Osteoblast (primary cell): ENCODE measurements at places on chromosomes 5 and 9. TPM values are rescaled to one million over a fixed set of nuclear protein-coding genes. Genes with fewer than 3 reads are reported as not detected.
A peak's percentile ranks its signal among the peaks of the same experiment; 100 is the strongest.

- no peaks in the 10 kb centered on the region for H3K36me3 ChIP-seq
- DNase-seq = no peak
- no peaks in the 10 kb centered on the region for H3K27me3 ChIP-seq
- H3K4me3 ChIP-seq = no peak overlapping the region
- no peaks in the 10 kb centered on the region for H3K4me1 ChIP-seq
These were observed 24.3 kb downstream of the KIF2A start for GRCh38 chr5:62330302-62330701.

Gene WDR31
- total RNA-seq = 1.4 and 2.4 TPM in 2 replicates

GRCh38 chr5:181152406-181152805 lies 5.0 kb downstream of the OR2V2 start:
- no peak overlapping the region for H3K27ac ChIP-seq
- no peak for DNase-seq
- no peak overlapping the region for H3K4me3 ChIP-seq
- peaks cover 21% of the 10 kb centered on the region for H3K27me3 ChIP-seq
- no peaks in the 10 kb centered on the region for H3K36me3 ChIP-seq

Gene SLC6A18
- total RNA-seq = not detected in 2 replicates

- H3K36me3 ChIP-seq = peaks cover 36% of the 10 kb centered on the region
- no peak overlapping the region for H3K27ac ChIP-seq
- DNase-seq = peak; percentile 53
- peaks cover 23% of the 10 kb centered on the region for H3K4me1 ChIP-seq
- no peak overlapping the region for H3K4me3 ChIP-seq
These were observed 7.4 kb downstream of the NPR2 start for GRCh38 chr9:35798658-35799374.

GRCh38 chr5:178590141-178590923 lies at the start of gene COL23A1:
COL23A1 (minus strand) TSS chr5:178590393.
- H3K4me1 ChIP-seq = peaks cover 5% of the 10 kb centered on the region
- peak within 1 kb of the TSS; percentile 59 for H3K4me3 ChIP-seq

- peaks cover 19% of the 10 kb centered on the region for H3K27me3 ChIP-seq
- H3K36me3 ChIP-seq = no peaks in the 10 kb centered on the region
- H3K4me1 ChIP-seq = no peaks in the 10 kb centered on the region
- DNase-seq = no peak
These were observed 126.8 kb downstream of the PDE8B start for GRCh38 chr5:77337246-77337645.

Gene SPATA31C1
- total RNA-seq = not detected in 2 replicates

GRCh38 chr9:107733523-107733894 lies 243.9 kb upstream of the KLF4 start:
- peak overlapping the region; percentile 99 for H3K27ac ChIP-seq
- peaks cover 55% of the 10 kb centered on the region for H3K4me1 ChIP-seq
- H3K4me3 ChIP-seq = peak overlapping the region; percentile 55

DNA sequence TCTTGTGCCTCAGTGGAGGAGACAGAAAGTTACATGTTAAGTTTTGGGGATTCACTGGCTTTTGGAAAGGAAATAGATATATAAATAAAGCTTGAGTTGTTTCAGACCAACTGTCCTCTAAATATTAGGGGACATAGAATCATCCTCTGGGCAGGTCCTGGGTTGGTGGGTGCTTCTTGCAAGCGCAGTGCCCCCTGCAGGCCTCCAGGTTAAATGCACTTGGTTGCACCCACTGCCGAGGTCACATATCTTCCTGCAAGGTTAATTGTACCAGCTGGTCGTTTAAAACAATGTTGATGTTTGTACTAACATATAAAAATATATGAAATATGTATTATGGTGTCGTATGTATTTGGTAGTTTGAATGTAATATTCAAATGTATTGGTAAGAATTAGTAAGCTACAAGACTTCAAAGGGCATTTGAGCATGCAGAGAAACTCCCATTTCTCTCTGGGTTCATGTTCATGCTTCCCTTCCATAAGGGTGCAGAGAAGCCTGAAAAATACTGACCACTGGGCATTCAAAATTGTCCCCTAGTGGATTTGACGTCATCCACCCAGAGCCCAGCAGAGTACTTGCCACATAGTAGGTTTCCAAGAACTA lies 87.0 kb downstream of the ZNF618 start:
- no peaks in the 10 kb centered on the region for H3K27me3 ChIP-seq
- H3K36me3 ChIP-seq = peaks cover 6% of the 10 kb centered on the region
- H3K4me3 ChIP-seq = no peak overlapping the region
- DNase-seq = peak; percentile 87
- no peak overlapping the region for H3K27ac ChIP-seq

Gene BAAT
- under 0.01 TPM in 1 of 2 replicates, not detected in the other for total RNA-seq

DNA sequence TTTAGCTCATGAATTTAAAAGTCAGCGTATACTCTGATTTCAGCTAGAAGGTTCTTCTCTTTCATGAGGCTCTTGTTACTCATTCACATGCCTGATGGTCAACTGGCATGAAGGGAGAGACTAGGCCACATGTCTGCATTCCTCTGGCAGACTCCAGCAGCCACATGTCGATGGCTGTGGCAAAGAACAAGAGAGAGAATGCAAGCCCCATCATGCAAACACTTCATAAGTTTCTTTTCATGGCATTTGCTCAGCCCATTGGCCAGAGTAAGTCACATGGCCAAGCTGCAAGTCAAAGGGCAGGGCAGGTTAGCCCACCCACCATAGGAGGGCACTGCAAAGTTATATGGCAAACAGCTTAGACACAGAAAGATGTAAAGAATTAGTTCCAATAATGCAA lies 5.4 kb downstream of the KCNV2 start:
- no peak overlapping the region for H3K4me3 ChIP-seq
- no peaks in the 10 kb centered on the region for H3K27me3 ChIP-seq

Gene PCDHB14
- 2.7 and 2.9 TPM in 2 replicates for total RNA-seq

Gene LYRM7
- total RNA-seq = 4.7 and 5.3 TPM in 2 replicates

GRCh38 chr5:126961702-126962101 lies 68.7 kb downstream of the MARCHF3 start:
- no peak for DNase-seq
- H3K36me3 ChIP-seq = no peaks in the 10 kb centered on the region
- no peaks in the 10 kb centered on the region for H3K27me3 ChIP-seq
- H3K4me1 ChIP-seq = peaks cover 12% of the 10 kb centered on the region
- no peak overlapping the region for H3K4me3 ChIP-seq

- H3K4me1 ChIP-seq = peaks cover 21% of the 10 kb centered on the region
- DNase-seq = peak; percentile 87
- no peak overlapping the region for H3K4me3 ChIP-seq
- no peaks in the 10 kb centered on the region for H3K27me3 ChIP-seq
- H3K27ac ChIP-seq = peak overlapping the region; percentile 64
- no peaks in the 10 kb centered on the region for H3K36me3 ChIP-seq
These were observed 37.1 kb downstream of the GLIS3 start for GRCh38 chr9:4262735-4263141.

Gene PDE6A
- total RNA-seq = under 0.01 TPM in 2 replicates

- no peaks in the 10 kb centered on the region for H3K36me3 ChIP-seq
- peak; percentile 21 for DNase-seq
- peaks cover 14% of the 10 kb centered on the region for H3K27me3 ChIP-seq
- H3K4me3 ChIP-seq = no peak overlapping the region
These were observed 91.0 kb upstream of the GNAQ start for GRCh38 chr9:78122631-78123030.

- peak; percentile 90 for DNase-seq
- peaks cover 30% of the 10 kb centered on the region for H3K4me1 ChIP-seq
- no peak overlapping the region for H3K4me3 ChIP-seq
- no peaks in the 10 kb centered on the region for H3K36me3 ChIP-seq
- peak overlapping the region; percentile 74 for H3K27ac ChIP-seq
These were observed 15.6 kb upstream of the CLK4 start for GRCh38 chr5:178642351-178642909.

GRCh38 chr5:123124859-123125595 lies 36.0 kb downstream of the PRDM6 start:
- H3K4me1 ChIP-seq = peaks cover 24% of the 10 kb centered on the region
- H3K36me3 ChIP-seq = no peaks in the 10 kb centered on the region
- no peak overlapping the region for H3K27ac ChIP-seq
- DNase-seq = peak; percentile 5
- H3K27me3 ChIP-seq = no peaks in the 10 kb centered on the region

GRCh38 chr5:82785882-82786509 lies 291.2 kb downstream of the TMEM167A start:
- no peak overlapping the region for H3K4me3 ChIP-seq
- no peaks in the 10 kb centered on the region for H3K36me3 ChIP-seq
- H3K27me3 ChIP-seq = no peaks in the 10 kb centered on the region
- H3K4me1 ChIP-seq = no peaks in the 10 kb centered on the region
- no peak for DNase-seq

GRCh38 chr5:143239882-143240518 lies 163.5 kb downstream of the NR3C1 start:
- H3K27ac ChIP-seq = no peak overlapping the region
- H3K27me3 ChIP-seq = no peaks in the 10 kb centered on the region
- peaks cover 39% of the 10 kb centered on the region for H3K4me1 ChIP-seq
- H3K36me3 ChIP-seq = no peaks in the 10 kb centered on the region

GRCh38 chr9:94779693-94780290 lies 53.3 kb downstream of the AOPEP start:
- no peaks in the 10 kb centered on the region for H3K36me3 ChIP-seq
- no peaks in the 10 kb centered on the region for H3K27me3 ChIP-seq
- no peak overlapping the region for H3K4me3 ChIP-seq

DNA sequence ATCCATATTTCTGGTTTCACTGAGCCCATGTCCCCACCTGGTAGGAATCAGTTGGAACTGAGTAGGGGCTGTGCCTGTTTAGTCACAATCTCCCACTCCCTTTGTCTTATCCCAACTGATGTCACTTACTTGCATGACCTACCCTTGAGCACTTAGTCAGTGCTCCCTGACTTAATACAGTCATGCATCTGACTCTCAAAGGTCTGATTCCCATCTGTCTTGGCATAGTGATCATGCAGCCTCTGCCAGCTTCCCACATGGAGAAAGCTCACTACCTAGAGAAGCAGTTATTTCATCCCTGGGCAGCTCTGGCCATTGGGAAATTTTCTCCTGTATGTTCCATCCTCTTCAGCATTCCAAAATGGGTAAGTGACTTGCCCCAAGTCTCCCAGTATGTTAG lies 24.8 kb downstream of the ABLIM3 start:
- H3K4me3 ChIP-seq = no peak overlapping the region
- H3K27ac ChIP-seq = peak overlapping the region; percentile 42
- H3K27me3 ChIP-seq = no peaks in the 10 kb centered on the region
- H3K36me3 ChIP-seq = no peaks in the 10 kb centered on the region
- no peak for DNase-seq
- peaks cover 15% of the 10 kb centered on the region for H3K4me1 ChIP-seq

- H3K4me3 ChIP-seq = no peak overlapping the region
- no peak for DNase-seq
- no peak overlapping the region for H3K27ac ChIP-seq
- H3K27me3 ChIP-seq = no peaks in the 10 kb centered on the region
These were observed 387.7 kb downstream of the TLR4 start for GRCh38 chr9:118091711-118092500.

Gene S1PR3
- 2.7 and 3.3 TPM in 2 replicates for total RNA-seq

DNA sequence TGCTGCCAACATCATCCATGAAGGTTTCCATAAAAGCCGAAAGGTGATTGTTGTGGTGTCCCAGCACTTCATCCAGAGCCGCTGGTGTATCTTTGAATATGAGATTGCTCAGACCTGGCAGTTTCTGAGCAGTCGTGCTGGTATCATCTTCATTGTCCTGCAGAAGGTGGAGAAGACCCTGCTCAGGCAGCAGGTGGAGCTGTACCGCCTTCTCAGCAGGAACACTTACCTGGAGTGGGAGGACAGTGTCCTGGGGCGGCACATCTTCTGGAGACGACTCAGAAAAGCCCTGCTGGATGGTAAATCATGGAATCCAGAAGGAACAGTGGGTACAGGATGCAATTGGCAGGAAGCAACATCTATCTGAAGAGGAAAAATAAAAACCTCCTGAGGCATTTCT lies 10.1 kb downstream of the TLR4 start:
- H3K27me3 ChIP-seq = no peaks in the 10 kb centered on the region
- H3K36me3 ChIP-seq = peaks cover 35% of the 10 kb centered on the region
- no peak overlapping the region for H3K4me3 ChIP-seq
- H3K4me1 ChIP-seq = peaks cover 19% of the 10 kb centered on the region
- no peak overlapping the region for H3K27ac ChIP-seq

- H3K4me3 ChIP-seq = peak overlapping the region; percentile 18
- no peak for DNase-seq
- H3K27me3 ChIP-seq = no peaks in the 10 kb centered on the region
- peak overlapping the region; percentile 97 for H3K27ac ChIP-seq
- peaks cover 71% of the 10 kb centered on the region for H3K4me1 ChIP-seq
These were observed 18.1 kb downstream of the GSN start for GRCh38 chr9:121285835-121286687.

Gene FAM221B
- not detected in 2 replicates for total RNA-seq

- no peak for DNase-seq
- H3K36me3 ChIP-seq = no peaks in the 10 kb centered on the region
- peak overlapping the region; percentile 91 for H3K4me3 ChIP-seq
- no peaks in the 10 kb centered on the region for H3K27me3 ChIP-seq
These were observed 817 bp upstream of the GNE start for GRCh38 chr9:36258996-36259533.

Gene OMD
- total RNA-seq = 0.36 and 1.5 TPM in 2 replicates

DNA sequence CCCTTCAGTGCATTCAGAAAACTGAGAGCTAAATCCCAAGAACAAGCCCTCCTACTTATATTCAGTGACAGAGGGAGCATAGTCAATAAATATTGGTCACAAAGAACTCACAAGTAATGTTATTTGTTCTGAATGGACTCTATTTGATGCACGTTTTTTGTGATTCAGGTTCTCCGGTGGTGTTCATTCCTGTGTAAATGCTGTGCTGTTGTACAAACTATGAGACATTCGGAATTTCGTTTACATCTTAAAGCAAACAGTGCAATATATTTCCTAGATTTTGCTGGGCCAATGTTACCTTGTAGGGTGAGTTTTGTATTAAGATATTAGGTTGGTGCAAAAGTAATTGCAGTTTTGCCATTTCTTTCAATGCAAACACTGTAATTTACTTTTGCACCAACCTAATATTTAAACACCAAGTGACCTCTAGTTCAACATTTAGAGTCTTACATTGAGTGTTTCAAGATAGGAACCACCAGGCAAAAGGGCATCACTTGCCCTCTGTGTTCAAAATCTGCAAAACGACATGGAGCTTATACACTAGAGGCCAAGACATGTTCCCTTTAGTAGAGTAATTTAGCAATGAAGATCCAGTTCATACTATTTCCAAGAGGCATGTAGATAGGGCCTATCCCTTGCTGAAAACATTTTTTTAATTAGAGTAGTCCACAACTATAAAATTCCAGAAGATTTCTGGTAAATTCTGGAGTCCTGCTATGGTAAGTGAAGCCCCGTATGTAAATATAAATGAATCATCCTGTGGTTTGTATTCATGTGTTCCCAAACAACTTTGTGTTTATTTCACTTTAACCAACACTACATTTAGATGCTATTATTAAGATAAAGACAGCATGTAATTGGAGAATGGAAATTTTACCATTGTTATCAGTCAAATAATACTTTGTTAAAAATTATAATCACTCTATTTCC lies 444.0 kb upstream of the PTGER4 start:
- no peaks in the 10 kb centered on the region for H3K36me3 ChIP-seq
- H3K4me3 ChIP-seq = no peak overlapping the region
- H3K27ac ChIP-seq = no peak overlapping the region
- no peaks in the 10 kb centered on the region for H3K27me3 ChIP-seq
